NT2/D1 (cell line): ENCODE measurements at places on chromosomes 5 and 9.

DNA sequence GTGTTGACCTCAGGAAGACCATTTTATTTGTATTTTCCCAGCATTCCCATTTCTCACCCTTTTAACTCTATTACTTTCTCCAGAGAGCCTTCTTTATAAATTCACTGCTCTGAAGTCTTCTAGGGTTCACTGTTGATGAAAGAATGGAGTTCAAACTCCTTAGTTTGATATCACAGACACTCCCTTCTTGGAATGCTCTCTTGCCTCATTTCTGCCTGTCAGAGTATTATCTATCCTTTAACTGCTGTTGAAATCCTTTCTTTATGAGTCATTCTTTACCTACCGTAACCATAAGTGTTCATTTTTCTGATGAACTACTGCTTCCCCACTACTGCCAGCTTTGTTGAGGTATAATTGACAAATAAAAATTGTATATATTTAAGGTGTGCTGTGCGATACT, 4.3 kb downstream of the RIC1 start:
- no peak for DNase-seq

GRCh38 chr5:131288328-131288727, 24.5 kb downstream of the CDC42SE2 start:
- DNase-seq: no peak

GRCh38 chr5:153991168-153991567, 47.5 kb downstream of the FAM114A2 start:
- no peak for DNase-seq

GRCh38 chr5:36385495-36385894, 83.8 kb upstream of the RANBP3L start:
- no peak for DNase-seq

GRCh38 chr5:56725711-56726411, 89.5 kb upstream of the MAP3K1 start:
- no peak for DNase-seq

DNA sequence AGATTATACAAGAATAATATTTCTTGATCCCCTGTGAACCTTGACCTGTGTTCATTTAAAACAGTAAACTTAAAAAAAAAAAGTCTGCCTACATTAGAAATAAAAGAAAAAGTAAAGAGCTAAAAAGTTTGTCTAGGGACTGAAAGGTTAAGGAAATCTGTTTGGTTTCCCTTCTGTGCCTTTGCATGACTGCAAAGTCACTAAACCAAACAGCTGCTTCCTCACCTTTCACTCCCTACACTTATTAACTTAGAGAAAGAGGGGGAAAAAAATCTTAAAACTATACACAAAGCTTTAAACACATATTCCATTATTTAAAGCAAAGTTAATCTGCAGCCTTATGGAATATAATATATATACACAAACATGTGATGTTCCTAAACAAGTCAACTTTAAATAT, 65.1 kb downstream of the ZFR start:
- no peak for DNase-seq

DNA sequence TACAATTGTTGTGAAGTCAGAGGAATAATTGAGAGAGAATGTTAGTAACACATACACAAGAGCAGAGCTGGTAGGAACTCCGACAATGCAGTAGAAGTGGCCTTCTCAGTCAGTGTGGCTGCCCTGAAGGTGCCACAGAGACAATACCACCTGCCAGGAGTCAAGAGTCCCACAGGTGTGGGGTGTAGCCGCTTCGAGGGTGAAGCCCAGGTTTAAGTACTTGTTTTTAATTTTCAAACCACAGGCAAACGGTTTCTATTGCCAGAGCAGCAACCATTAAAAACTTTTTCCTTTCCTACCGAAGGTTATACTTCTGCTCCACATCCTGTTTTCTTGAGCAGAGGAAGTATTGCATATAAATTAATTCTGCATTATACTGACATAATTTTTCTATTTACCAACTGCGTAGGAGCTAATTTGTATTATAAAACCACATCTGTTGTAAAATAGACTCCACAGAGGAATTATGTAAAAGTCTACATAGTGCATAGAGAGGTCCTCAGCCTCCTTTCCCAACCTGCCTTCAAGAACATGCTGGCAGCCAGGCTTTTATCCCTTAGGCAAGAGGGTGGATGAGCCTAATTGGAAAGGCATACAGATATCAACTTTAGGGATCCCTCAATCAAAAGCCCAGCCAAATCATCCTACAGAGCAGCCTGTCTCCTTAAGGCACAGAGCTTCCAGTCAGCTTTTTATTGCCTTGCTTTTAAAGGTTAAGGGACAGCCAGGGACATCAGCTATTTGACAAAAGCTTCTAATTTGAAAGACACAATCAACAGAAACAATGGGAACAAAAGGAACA, 12.9 kb upstream of the ACTBL2 start:
- DNase-seq: no peak

GRCh38 chr5:95809414-95809960, 13.0 kb downstream of the GLRX start:
- no peak for DNase-seq

DNA sequence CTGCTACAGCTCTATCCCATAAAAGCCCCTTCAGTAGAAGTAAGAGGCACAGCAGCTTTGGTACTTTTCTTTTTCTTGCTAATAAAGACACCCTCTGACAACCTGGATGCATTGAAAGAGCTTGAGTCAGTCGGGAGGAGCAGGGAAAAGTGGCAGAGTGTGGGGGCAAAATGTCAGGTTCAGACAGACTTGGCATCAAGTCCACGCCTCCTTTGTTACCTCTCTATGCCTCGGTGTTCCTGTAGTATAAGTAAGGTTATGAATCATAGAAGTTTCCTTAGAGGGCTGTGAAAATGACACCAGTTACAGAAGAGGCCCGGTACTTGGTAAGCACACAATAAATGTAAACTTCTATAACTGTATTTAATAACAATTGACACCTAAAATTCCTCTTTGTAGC, 133.9 kb downstream of the ESM1 start:
- no peak for DNase-seq

DNA sequence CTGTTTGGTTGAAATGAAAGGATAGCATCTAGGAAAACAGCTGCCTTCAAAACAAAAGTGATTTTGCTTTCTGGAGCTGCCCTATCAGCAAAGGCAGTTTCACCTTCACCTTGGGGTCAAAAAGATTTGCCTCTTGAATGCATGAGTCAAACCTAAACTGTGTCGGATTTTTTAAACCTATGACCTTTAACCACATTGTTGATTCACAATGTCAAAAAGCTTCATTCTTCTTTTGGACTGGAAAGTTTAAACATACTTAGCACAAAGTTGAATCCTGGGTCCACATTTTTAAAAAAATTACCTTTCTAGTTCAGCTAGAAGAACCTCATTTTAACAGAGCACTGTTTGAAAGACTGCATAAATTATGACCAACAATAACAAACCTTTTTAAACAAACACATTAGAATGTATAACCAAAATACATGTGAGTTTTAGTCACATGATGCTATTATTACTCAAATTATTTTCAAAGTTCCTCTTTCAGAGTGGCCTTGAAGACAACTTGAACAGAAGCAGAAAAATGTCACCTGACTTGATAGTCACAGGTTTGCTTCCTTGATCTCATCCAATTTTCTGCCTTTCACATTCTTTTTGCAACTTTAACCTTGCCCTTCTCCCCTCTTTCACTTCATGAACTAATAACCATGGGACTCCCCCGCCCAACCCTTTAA, 109.7 kb upstream of the LHFPL2 start:
- DNase-seq: no peak

- DNase-seq: no peak
Observed at GRCh38 chr5:122584411-122585300, 190.2 kb upstream of the SNX2 start.

GRCh38 chr9:77679661-77680368, 31.7 kb upstream of the GNA14 start:
- DNase-seq: no peak

DNA sequence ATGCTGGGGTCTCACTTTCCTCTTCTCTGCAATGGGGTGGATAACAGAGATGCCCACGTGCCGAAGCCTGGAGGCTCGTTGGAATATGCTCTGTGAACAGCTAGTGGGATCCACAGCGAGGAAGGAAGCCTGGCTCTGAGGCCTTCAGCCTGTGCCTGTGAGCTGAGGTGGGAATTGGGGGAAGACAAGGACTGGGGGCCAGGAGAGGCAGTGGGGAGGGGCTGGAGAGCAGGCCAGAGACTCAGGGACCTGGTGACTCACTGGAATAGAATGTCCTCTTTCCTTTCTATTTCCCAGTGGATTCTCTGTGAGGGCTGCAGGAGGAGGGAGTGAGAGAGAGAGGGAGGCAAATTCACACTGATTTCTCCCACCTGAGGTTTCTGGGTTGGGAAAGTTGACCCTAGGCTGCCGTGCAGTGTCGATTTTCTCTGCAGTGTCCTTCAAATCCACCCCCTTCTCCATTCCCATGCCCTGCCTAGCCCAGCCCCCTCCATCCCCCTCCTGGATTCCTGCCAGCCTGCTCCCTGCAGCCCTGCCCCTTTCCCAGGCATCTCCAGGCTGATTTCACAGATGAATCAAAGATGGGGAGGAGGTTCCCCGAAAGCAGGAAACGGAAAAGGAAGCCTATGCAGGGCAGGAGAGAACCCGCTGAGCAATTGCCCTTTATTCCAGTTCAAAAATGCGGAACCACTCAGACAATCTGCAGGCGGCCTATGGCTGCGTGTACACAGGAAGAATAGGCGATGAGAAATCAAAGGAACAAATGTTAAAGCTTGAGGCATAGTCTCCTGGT, 1.4 kb upstream of the SPAAR start:
- peak; percentile 90 for DNase-seq

DNA sequence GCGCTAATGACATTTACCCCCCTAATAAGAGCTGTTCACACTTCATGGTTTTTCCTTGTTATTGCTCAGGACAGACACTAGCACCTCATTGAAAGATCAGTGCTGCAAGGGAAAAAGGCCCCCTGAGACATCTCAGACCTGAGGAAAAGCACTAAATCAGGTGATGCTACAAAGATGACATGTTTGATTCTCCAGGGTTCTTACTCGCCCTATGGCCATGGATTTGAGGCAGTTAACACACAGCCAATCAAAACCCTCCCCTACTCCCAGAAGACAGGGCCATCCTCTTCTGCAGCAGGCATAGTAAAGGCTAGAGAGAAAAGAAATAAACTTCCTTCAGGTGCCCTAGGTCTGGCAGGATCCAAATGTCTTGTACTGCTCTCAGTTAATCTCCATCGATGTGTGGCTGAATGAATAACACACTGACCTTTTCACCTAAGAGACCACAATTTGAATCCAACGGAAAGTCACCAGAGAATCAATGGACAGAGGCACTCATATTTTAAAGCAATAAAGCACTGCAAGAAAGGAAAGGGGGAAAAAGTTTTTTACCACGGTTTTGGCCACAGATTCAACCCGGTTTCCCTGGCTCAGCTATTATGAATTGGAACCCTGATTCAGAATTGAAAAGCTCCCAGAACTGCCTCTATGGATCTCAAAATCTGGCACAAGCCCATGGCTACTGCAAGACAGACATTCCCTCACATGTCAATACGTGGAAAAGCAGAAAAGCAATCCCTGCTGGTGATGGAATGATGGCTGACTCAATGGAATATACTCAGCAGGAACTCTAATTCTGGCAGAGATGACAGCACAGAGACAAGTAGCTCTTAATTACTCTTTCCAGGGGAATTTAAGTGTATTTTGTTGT, 329.5 kb downstream of the BNC2 start:
- no peak for DNase-seq

GRCh38 chr9:29211580-29212396, 1638.5 kb upstream of the C9orf72 start:
- DNase-seq: peak; percentile 20

- DNase-seq: no peak
Observed at GRCh38 chr5:79086116-79086515, 16.5 kb downstream of the BHMT2 start.

- DNase-seq: no peak
Observed at GRCh38 chr5:123976379-123977033, 464.5 kb downstream of the CSNK1G3 start.

DNA sequence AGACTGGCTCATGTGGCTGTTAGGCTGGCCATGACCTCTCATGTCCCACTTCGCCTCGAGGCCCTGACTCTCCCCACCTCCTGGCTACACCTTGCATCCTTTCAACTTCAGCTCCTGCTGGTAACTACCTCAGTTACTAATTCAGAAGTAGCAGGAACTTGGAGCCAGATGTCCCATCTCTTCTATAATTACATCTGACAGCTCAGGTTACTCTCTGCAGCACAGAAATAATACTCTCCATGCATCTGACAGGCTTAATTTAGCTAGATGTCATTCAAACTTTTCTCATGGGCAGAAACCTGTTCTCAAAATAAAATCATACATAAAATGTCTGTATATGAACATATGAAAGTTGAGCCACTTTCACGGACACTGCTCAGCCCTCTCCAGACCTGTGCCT, 92.2 kb upstream of the IL33 start:
- DNase-seq: no peak

DNA sequence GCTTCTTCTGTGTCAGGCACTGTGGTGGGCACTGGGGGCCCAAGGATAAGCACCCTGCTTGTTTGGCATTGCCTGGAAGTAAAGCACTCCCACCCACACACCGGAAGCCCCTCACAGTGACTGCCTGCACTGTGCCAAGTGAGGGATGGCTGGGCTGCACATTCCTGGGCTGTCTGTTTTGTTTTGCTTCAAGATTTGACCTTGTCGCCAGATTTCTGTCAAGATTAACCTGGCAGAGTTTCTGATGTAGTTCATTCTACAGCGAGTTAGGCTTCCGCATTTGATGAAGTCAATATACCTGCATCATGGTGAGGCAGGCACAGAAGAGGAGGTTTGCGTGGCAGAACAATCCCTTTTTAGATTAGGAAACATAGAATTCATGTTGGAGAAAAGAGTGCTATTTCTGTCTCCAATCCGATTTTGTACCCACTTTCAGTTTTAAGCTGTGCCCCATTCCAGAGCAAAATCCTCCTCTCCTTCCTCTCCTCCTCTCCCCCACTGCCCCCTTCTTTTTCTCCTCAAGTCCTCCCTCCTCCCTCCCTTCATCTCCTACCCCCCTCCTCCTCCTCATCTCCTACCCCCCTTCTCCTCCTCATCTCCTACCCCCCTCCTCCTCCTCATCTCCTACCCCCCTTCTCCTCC, 14.4 kb upstream of the BOD1 start:
- DNase-seq: no peak

DNA sequence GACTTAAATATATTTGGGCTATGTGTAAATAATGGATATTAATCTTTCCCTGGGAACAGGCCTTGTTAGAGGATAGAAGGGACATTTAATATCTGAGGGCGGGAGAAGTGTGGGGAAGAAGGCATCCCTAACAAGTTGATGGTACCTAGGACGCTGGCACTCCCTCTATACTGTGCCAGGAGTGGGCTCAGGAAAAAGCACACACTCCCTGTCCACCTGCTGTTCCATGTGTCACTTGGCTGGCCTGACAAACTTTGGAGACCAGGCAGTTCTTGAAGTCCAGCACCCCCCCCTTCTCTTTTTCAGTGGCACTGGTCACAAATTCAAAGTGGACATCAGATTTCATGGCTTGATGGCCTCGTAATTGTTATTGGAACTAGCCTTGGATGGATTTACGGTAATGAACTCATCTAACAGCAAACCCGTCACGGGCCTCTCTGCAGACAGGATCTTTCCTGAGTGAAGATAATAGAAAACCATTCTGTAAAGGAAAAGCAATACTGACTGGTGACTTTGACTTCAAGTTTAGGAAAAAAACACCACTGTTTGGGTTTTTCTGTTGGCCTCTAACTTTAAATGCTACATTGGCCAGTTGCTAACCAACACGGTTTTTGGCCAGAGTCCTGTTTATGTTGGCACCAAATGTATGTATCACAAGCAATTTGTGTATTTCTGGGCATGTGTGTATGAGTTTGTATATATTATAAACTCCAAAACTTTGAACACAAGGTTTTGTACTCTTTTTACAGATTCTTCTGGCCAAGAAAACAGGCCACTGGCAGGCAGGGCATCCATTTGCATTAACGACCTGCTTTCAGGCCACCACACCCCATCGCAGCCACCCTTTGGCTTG, 552.6 kb downstream of the CCDC171 start:
- no peak for DNase-seq

GRCh38 chr9:122058051-122058450, 35.1 kb downstream of the TTLL11 start:
- no peak for DNase-seq
